T-cell (primary cell): ENCODE measurements at places on chromosomes 4 and X. TPM values are rescaled to one million over a fixed set of nuclear protein-coding genes. Genes with fewer than 3 reads are reported as not detected.
A peak's percentile ranks its signal among the peaks of the same experiment; 100 is the strongest.

DNA sequence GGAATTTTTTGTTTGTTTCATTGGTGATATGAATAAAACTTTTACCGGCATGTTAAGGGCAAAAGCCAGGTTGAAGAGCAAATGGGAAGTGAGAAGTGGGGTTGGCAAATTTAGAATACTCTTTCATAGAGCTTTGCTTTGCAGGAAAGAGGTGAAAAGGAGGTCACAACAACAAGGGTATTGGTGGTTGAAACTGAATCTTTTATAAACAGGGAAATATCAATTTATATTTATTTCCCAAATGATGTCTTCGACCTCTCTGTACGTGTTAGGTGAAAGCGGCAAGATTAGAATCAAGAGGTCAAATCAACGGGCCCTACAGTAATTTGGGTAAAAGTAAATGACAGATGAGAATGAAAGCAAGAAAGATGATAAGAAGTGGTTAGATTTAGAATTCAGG lies 3.4 kb downstream of the SMR3A start:
- H3K36me3 ChIP-seq = no peaks in the 10 kb centered on the region
- no peaks in the 10 kb centered on the region for H3K27me3 ChIP-seq
- H3K4me3 ChIP-seq = no peak overlapping the region
- H3K27ac ChIP-seq = no peak overlapping the region

- peaks cover 6% of the 10 kb centered on the region for H3K4me1 ChIP-seq
- H3K27ac ChIP-seq = no peak overlapping the region
- H3K36me3 ChIP-seq = no peaks in the 10 kb centered on the region
- peak; percentile 69 for DNase-seq
- no peak overlapping the region for H3K4me3 ChIP-seq
These were observed 31.8 kb upstream of the IQSEC2 start for GRCh38 chrX:53312946-53313727.

DRD5 gene
- total RNA-seq = not detected

KIF4A gene
- 0.29 TPM for total RNA-seq

DNA sequence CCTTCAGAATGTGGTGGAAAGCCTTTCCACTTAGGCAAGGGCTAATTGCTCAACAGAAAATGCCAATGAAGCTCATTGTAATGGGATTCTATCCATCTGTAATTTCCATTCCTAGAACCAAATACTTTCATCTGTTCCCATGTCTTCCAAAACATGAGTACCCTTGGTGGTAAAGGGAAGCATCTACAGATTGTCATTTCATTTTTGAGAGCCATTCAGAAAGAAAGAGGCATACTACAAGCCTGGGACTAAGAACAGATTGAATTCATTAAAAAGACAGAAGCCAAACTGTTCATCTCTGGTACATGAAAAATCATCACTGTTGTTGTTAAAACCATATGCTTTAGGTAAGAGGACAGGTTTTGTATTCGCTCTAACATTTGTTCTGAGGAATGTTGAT lies 43.6 kb upstream of the DCTD start:
- no peak for DNase-seq
- H3K27ac ChIP-seq = no peak overlapping the region
- no peak overlapping the region for H3K4me3 ChIP-seq
- no peaks in the 10 kb centered on the region for H3K36me3 ChIP-seq

DNA sequence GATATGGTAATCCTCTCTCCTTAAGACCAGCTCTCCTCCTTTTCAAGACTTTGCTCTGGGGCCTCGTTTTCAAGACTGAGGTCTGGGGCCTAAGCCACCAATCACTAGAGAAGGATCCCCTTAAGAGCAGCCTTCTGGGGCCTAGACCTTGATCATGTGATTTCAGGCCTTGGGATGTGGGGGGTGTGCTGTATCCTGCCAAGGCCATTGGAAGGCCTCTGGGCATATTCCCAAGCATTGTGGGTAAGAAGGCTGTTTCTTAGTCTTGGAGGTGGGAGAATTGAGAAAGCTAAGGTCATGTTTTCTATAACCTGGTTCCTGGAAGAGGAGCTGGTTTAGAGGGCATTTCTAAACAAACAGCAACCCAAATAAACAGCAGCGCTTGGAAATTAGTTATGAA lies 12.1 kb downstream of the TMEM164 start:
- H3K36me3 ChIP-seq = peaks cover 3% of the 10 kb centered on the region
- H3K4me1 ChIP-seq = peaks cover 2% of the 10 kb centered on the region
- DNase-seq = no peak

DNA sequence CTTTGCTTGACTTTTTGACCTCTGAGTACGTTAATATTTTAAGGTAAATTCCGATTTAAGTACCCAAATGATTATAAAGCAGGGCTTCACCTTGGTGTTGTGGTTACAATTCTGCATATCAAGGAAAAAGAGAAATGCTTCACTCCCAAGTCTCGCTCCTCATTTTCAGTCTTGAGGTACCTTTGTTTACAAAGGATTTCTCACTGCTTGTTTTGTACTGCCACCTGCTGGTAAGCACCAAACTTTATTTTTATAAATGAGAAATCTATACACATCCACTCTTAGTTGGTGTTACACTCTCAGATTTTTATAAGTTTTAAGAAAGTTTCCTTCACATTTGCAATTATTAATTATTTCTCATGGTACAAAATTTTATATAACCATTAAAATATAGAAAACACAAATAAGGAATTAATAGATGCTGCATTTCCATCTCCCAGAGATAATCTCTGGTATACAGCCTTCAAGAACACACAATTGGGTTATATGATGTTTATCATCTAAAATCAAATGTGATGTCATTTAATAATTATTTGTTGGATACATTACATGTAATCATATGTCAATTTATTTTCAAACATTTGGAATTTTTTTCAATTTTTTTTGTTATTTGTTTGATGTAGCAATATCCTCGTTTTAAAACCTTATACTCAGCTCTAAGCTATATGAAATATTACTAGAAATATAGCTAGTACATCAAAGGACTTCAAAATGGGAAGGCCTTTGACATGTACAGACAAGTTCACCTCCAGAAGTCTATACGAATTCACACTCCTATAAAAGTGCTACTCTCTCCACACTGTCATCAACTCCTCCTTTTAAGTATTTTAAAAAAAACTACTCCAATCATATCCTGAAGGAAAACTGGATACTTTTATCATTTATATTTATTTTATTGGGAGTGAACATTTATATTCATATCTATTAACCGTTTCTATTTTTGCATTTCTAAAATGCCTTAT lies 179.9 kb downstream of the KCNIP4 start:
- H3K4me1 ChIP-seq = peaks cover 2% of the 10 kb centered on the region
- no peak overlapping the region for H3K27ac ChIP-seq
- no peak overlapping the region for H3K4me3 ChIP-seq
- no peak for DNase-seq
- H3K36me3 ChIP-seq = no peaks in the 10 kb centered on the region

GRCh38 chrX:153633048-153633447 lies 14.0 kb upstream of the DUSP9 start:
- H3K4me3 ChIP-seq = no peak overlapping the region
- no peaks in the 10 kb centered on the region for H3K4me1 ChIP-seq
- peaks cover 4% of the 10 kb centered on the region for H3K27me3 ChIP-seq
- no peak for DNase-seq
- no peak overlapping the region for H3K27ac ChIP-seq
- no peaks in the 10 kb centered on the region for H3K36me3 ChIP-seq

FAM184B gene
- 0.09 TPM for total RNA-seq
